H4 (cell line): ENCODE measurements at places on chromosomes 6 and 20.

GRCh38 chr6:62236784-62237183 is 49.2 kb downstream of the KHDRBS2 start:
- no peak for DNase-seq

DNA sequence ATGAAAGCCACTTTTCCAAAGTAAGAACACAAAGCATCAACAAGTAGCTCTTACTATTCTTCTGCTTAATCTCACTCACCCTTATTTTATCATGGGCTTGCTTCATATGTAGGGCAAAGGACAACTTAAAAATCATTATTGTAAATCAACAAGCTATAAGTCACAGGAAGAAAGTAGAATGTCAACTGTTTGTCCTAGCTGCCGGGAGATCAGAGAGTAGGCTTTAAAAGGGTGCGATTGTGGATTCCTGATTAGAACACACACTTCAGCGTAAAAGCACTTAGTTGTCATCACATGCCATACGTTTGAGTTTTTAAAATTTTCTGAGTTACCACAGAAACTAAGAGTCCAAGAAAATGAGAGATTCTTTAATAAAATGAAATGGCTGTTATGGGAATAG is 44.4 kb upstream of the NHSL1 start:
- DNase-seq, result no peak

- DNase-seq, result no peak
These were observed 88.4 kb downstream of the PXDC1 start for GRCh38 chr6:3663081-3663480.

GRCh38 chr20:50920997-50921396 is 10.2 kb downstream of the ADNP start:
- no peak for DNase-seq

GRCh38 chr6:132316970-132317369 is 84.3 kb downstream of the MOXD1 start:
- DNase-seq, result no peak
